ENCODE measurements at places on chromosomes 2 and 18. TPM values are rescaled to one million over a fixed set of nuclear protein-coding genes. Genes with fewer than 3 reads are reported as not detected.

The DQX1 gene
- total RNA-seq = not detected

The SP5 gene
- not detected for total RNA-seq

The LRRC30 gene
- not detected for total RNA-seq

The MRO gene
- total RNA-seq = 8.5 TPM

The GNAL gene
- 8.7 TPM for total RNA-seq

The SLC5A6 gene
- total RNA-seq = 12.0 TPM

The C2orf78 gene
- not detected for total RNA-seq

The UGT1A3 gene
- not detected for total RNA-seq

The GORASP2 gene
- 74.7 TPM for total RNA-seq

The RESP18 gene
- not detected for total RNA-seq

The DSC1 gene
- 42.9 TPM for total RNA-seq

The SERPINB7 gene
- total RNA-seq = not detected

The TPGS2 gene
- 74.2 TPM for total RNA-seq

The MPP4 gene
- 0.14 TPM for total RNA-seq

The MROH2A gene
- total RNA-seq = not detected

The YES1 gene
- total RNA-seq = 22.4 TPM

The ADD2 gene
- total RNA-seq = 0.40 TPM

The CCDC74B gene
- total RNA-seq = 1.4 TPM

The CCDC142 gene
- 11.1 TPM for total RNA-seq

The IL36B gene
- not detected for total RNA-seq

The FAM168B gene
- total RNA-seq = 86.9 TPM

The CNRIP1 gene
- 24.1 TPM for total RNA-seq

The DLX2 gene
- total RNA-seq = not detected

The MAPRE2 gene
- total RNA-seq = 94.2 TPM

The LOXHD1 gene
- total RNA-seq = 0.31 TPM

The FAM161A gene
- total RNA-seq = 1.7 TPM

The MTLN gene
- 142 TPM for total RNA-seq

The OTOF gene
- total RNA-seq = 0.15 TPM

The MC2R gene
- total RNA-seq = not detected

The GCKR gene
- total RNA-seq = 0.59 TPM

The RAB27B gene
- 0.29 TPM for total RNA-seq

The NEURL3 gene
- not detected for total RNA-seq

The RTTN gene
- total RNA-seq = 7.9 TPM

Measured in right cardiac atrium (tissue), 5 donors.